Karpas-422 (cell line): ENCODE measurements at places on chromosomes 2 and 18.

- DNase-seq: no peak
Measured at GRCh38 chr2:107811411-107811810, 15.3 kb upstream of the RGPD4 start.

GRCh38 chr2:111676291-111676822 lies 207.6 kb downstream of the ANAPC1 start:
- DNase-seq: no peak

GRCh38 chr2:216493334-216493685 lies 5.3 kb upstream of the RPL37A start:
- DNase-seq: peak; percentile 71

GRCh38 chr2:223044092-223044836 lies 7.7 kb upstream of the KCNE4 start:
- DNase-seq: no peak

DNA sequence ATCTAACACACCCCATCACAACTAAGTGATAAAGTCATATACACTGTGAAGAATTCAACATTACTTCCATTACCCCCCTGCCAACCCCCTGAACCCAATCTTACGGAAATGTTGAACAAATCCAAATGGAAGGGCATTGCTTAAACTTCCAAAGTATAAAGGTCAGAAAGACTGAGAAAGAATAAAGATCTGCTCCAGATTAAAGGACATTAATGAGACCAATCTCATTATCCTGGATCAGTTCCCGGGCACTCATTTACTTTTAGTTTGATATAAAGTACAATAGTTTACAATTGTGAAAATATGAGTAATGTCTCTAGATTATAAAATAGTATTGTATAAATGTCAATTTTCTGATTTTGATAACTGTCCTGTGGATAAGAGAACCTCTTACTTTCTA lies 229.4 kb downstream of the PID1 start:
- no peak for DNase-seq

DNA sequence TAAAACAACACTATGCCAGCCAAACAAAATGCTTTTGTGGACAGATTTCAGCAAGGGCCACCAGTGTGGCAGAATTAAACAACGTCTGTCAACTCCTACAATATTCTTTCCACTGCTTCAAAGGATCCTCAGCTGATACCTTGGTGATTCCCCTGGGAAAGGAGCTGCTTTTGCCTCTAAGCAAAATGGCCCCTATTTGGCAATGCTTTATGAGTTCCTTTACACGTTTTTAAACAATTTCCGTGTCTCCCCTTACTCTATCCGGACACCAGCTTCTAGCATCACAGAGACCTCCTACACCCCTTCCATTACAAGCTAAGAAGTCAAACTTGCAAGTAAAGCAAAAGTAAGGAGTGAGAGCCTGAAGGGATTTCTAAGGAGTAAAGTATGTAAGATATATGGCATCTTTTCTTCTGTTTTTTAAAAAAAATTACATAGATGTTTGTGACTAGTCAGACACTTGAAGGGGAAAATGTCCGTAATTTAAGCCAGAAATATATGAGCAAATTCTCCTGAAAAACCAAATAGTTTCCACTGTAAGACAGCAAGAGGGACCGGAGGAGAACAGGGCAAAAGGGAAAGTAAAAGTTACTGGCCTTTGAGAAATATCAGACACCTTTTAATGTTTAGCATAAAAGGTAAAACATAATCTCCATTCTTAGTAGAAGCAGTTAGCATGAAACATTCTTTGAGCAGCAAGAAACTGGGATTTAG lies 1.9 kb downstream of the SOS1 start:
- DNase-seq: peak; percentile 88

- DNase-seq: no peak
Measured at GRCh38 chr2:42267530-42267929, 93.5 kb downstream of the COX7A2L start.

- no peak for DNase-seq
Measured at GRCh38 chr2:188931361-188931760, 42.8 kb upstream of the COL3A1 start.
